Naive thymus-derived CD8-positive, alpha-beta T cell (primary cell): ENCODE measurements at places on chromosomes 7 and 10. TPM values are rescaled to one million over a fixed set of nuclear protein-coding genes. Genes with fewer than 3 reads are reported as not detected.

PPP1R17 gene
- not detected for total RNA-seq

ATOH7 gene
- total RNA-seq: not detected

ZNF394 gene
- 107 TPM for total RNA-seq

ASB10 gene
- not detected for total RNA-seq

BHLHA15 gene
- total RNA-seq: not detected

PSMG3 gene
- 24.3 TPM for total RNA-seq

LRRTM3 gene
- not detected for total RNA-seq

POU6F2 gene
- not detected for total RNA-seq

SHTN1 gene
- not detected for total RNA-seq

POP7 gene
- 17.5 TPM for total RNA-seq

BBS9 gene
- total RNA-seq: 31.8 TPM

CALHM1 gene
- total RNA-seq: not detected

STEAP2 gene
- not detected for total RNA-seq

VWDE gene
- total RNA-seq: 3.5 TPM

MOGAT3 gene
- total RNA-seq: not detected

DNAH11 gene
- 0.19 TPM for total RNA-seq

SPDYE18 gene
- total RNA-seq: 2.3 TPM

NPC1L1 gene
- 0.13 TPM for total RNA-seq

OR2A12 gene
- total RNA-seq: not detected

AVPI1 gene
- 3.1 TPM for total RNA-seq

AGAP9 gene
- total RNA-seq: 9.0 TPM

IDI2 gene
- not detected for total RNA-seq

ADAMTS14 gene
- total RNA-seq: not detected

EPDR1 gene
- total RNA-seq: 0.75 TPM

ADRB1 gene
- not detected for total RNA-seq

IFT22 gene
- total RNA-seq: 4.0 TPM

IFIT1 gene
- total RNA-seq: 2.9 TPM

GPR15LG gene
- not detected for total RNA-seq

ZNF365 gene
- total RNA-seq: not detected

PNLIPRP2 gene
- not detected for total RNA-seq

JCAD gene
- not detected for total RNA-seq

PALD1 gene
- total RNA-seq: not detected

GJD4 gene
- not detected for total RNA-seq

OR13A1 gene
- not detected for total RNA-seq

SCIN gene
- 0.41 TPM for total RNA-seq

RASA4B gene
- 31.9 TPM for total RNA-seq
